ENCODE measurements at places on chromosomes 13 and 19. TPM values are rescaled to one million over a fixed set of nuclear protein-coding genes. Genes with fewer than 3 reads are reported as not detected.

Gene APBA3
- 35.9 TPM for total RNA-seq

Gene PTPRH
- 0.11 TPM for total RNA-seq

Gene IGFL1
- total RNA-seq, result not detected

Gene TMIGD2
- not detected for total RNA-seq

GRCh38 chr13:75489502-75490263 lies 7.7 kb upstream of the TBC1D4 start:
- peak; percentile 85 for DNase-seq

DNA sequence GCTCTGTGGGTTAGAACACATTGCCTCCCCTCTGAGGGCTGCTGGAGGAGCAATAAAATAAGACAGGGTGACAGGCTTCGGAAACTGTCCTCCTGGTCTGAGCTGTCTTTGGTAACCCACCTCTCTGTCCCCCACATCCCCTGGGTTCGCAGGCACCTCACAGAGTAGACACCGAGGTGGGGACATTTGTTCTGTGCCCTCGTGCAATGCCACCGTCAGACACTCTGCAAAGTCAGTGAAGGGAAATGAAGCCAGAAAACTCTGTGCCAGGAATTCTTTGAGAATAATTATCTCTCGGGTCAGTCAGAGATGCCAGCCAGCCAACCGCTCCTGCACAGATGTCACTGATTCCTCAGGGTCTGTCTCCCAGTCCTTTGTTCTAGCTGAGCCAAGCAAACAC lies 493.6 kb downstream of the FOXO1 start:
- no peak for DNase-seq

GRCh38 chr13:101838323-101838722 lies 385.8 kb downstream of the ITGBL1 start:
- no peak for DNase-seq

- no peak for DNase-seq
Measured at GRCh38 chr19:7083076-7083956, 13.8 kb downstream of the ZNF557 start.

DNA sequence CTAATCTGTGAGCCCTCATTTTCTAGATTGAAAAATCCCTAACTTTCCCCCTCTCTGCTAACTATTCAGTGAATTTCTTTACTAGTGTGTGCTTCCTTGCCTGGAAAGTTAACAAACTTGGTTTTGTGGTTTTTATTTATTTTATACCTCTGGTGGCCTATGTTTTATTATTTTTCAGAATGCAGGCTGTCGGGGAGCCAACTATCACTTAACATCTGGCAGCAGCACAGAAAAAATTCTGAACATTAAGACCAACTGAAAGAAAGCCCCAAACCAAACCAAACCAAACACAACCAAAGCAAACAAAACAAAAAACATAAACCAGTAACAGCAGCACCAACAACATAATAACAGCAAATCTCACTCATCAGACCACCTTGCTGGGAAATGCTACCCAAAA lies 109.0 kb upstream of the KL start:
- DNase-seq, result no peak

- DNase-seq, result peak; percentile 6
Measured at GRCh38 chr19:12733369-12734214, 892 bp downstream of the TRIR start.

Gene MCEMP1
- total RNA-seq, result 0.54 TPM

Gene SMIM17
- total RNA-seq, result not detected

- DNase-seq, result peak; percentile 84
Measured at GRCh38 chr19:18846862-18847548, 15.2 kb downstream of the UPF1 start.

Data from thyroid gland (tissue), 4 donors.